ENCODE measurements at places on chromosomes 6 and 20.

- DNase-seq, result peak; percentile 32
Measured at GRCh38 chr6:27138837-27139755, 108.4 kb upstream of the PRSS16 start.

GRCh38 chr6:85041376-85041775 lies 277.0 kb upstream of the TBX18 start:
- no peak for DNase-seq

GRCh38 chr6:71139249-71139648 lies 149.4 kb upstream of the OGFRL1 start:
- DNase-seq, result no peak

GRCh38 chr6:159221486-159222170 lies 52.4 kb downstream of the FNDC1 start:
- no peak for DNase-seq

DNA sequence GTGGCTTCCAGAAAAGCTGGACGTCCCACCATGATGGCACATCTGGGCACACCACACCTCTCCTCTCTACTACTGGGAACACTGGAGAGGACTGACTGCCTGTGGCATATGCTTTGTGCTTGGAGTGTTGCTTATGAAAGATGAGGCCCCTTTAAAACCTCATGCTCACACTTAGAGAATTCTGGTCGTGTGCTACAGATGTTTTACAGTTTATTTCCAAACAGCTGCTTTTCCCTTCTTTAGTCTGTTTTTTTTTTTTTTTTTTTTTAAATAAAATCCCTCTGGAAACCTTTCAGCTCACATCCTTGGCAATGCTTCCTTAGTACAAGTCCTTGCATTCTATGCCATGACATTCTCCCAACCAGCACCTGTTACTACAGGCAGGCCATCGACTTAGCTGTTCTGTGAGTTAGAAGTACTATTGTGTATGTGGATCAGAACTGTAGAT lies 60.3 kb downstream of the BMP6 start:
- peak; percentile 6 for DNase-seq

- no peak for DNase-seq
Measured at GRCh38 chr6:132910759-132911158, 96.4 kb downstream of the RPS12 start.

DNA sequence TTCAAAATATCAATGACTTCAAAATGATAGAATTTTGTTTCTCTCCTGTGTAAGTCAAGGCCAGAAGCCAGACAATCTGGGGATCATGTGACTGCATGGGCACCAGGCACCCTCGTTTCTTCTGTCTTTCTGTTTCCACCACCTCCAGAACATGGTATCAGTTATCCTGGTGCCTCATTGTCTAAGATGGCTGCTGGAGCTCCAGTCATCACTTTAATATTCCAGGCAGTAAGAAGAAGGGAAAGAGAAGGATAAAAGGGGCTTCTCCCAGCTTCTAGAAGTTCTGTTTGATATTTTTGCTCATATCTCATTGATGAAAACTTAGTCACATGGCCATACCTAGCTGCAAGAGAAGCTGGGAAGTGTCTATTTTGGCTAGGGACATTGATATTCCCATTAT lies 25.7 kb downstream of the ZNF341 start:
- DNase-seq, result no peak

GRCh38 chr20:33192912-33193501 lies 24.1 kb upstream of the BPIFA3 start:
- no peak for DNase-seq

- no peak for DNase-seq
Measured at GRCh38 chr20:13452470-13453124, 186.1 kb downstream of the TASP1 start.

- no peak for DNase-seq
Measured at GRCh38 chr20:1002682-1003561, 811 bp upstream of the RSPO4 start.
